Epithelial cell of prostate (primary cell): ENCODE measurements at places on chromosomes 7 and 10.

DNA sequence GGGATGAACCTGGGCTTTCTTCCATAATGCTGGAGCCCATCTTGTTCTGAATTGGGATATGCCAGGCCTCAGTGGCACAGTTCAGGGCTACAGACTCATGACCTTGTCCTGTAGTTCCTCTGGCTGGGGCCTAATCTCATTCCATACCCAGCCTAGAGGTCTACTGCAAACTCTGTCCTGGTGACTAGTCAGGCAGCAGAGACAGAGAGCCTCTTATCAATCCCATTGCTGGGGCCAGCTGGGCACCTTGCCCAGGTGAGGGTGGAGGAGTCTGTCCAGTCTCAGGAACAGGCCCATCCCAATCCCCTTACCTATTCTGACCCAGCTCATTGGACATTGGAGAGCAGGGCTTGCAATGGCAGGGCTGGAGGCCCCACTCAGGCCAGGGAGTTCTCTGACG is 28.0 kb upstream of the COMTD1 start:
- no peak for DNase-seq

- no peak for DNase-seq
Measured at GRCh38 chr7:41592236-41592635, 110.7 kb downstream of the INHBA start.

- DNase-seq, result no peak
Measured at GRCh38 chr10:16472828-16473227, 36.0 kb downstream of the PTER start.

- no peak for DNase-seq
Measured at GRCh38 chr7:80095545-80095944, 39.1 kb upstream of the GNAI1 start.

DNA sequence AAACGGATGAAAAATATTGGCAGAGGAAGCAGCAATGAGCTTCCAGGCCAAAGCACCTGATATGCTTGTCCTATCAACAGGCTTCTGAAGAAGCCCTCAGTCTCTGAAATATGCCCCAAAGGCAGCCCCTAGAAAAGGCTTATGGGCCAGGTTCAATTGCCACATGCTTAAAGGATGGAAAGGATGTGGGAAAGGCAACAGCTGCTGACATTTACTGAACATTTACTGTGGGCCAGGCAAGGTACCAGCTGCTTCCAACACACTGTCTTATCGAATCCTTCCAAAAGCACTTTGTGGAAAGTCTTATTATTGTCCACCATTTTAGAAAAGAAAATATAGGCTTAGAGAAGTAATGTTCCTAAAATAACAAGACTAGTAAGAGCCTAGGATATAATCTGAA is 56.5 kb downstream of the DOCK4 start:
- DNase-seq, result no peak
